ENCODE measurements at places on chromosomes 1 and 21.

DNA sequence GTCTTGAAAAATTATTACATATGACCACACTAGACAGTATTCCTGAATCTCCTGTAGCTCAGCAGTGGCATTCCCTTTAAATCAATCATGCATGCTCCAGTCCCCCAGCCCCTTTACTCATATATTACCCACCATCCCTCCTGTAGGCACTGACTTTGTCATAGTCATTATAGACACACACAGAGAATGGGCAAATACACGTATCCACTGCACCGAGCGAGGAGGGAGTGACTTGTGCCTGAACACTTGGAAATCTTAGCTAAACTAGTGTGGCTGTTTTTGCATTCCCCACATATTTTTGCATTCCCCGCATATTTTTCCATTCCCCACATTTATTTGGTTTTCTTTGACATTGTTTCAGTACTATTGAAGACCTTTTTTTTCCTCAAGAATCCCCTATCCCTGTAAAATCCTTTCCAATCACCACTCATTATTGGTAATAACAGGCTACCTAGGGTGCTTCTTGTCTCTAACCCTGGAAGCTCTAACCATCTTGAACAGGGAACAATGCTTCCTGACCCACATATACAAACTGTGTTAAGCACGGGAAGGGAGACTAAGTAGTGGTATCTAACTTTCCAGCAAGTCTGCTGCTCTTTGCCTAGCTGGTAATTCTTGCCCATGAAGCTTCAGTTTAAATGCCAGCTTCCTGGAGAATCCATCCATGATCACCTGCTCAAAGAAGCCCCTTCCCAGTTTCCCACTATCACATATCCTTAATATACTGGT, 534.4 kb upstream of the CAMK1G start:
- no peak for DNase-seq

- no peak for DNase-seq
Observed at GRCh38 chr1:16115468-16115983, 40.3 kb downstream of the EPHA2 start.

GRCh38 chr1:71706029-71706671, 576.2 kb downstream of the NEGR1 start:
- DNase-seq: no peak

GRCh38 chr21:32828908-32829307, 57.4 kb upstream of the PAXBP1 start:
- DNase-seq: no peak

DNA sequence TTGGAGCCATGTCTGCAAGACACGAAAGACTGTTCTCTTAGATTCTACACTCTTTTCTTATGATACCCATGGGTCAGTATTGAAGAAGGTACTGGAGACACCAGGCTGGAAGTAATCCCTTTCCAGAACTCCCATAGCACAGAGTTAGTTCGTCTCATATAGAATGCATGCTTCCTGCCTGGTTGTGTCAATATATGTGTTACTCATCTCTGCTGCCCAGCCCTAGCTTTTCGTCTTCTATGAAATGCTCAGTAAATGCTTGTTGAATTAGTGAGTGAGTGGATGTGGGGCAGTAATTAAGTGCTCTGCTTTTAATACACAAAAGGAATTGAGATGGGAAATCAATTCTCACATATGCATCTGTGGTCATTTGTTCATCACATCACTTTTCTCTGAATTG, 32.1 kb downstream of the ADCY10 start:
- no peak for DNase-seq

- DNase-seq: peak; percentile 97
Observed at GRCh38 chr1:205259324-205259832, 31.6 kb downstream of the TMCC2 start.

DNA sequence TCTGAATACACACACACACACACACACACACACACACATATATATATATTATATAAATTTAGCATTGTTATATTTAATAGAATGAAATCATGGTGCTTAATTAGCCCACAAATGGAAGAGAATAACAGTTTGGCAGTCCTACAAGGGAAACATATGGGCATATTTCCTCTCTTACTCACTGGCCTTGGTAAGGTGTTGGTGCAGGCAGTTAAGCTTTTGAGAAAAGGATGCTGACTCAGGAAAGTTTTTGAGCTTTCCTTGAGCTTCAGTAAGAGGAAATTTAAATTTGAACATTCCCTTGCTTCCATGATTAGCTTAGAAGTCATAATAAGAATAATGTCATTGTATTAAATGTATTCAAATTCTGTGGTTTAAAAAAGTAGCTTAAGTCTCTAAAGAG, 37.0 kb upstream of the B3GALT5 start:
- DNase-seq: no peak

GRCh38 chr21:16519644-16520043, 789.9 kb downstream of the USP25 start:
- DNase-seq: no peak

DNA sequence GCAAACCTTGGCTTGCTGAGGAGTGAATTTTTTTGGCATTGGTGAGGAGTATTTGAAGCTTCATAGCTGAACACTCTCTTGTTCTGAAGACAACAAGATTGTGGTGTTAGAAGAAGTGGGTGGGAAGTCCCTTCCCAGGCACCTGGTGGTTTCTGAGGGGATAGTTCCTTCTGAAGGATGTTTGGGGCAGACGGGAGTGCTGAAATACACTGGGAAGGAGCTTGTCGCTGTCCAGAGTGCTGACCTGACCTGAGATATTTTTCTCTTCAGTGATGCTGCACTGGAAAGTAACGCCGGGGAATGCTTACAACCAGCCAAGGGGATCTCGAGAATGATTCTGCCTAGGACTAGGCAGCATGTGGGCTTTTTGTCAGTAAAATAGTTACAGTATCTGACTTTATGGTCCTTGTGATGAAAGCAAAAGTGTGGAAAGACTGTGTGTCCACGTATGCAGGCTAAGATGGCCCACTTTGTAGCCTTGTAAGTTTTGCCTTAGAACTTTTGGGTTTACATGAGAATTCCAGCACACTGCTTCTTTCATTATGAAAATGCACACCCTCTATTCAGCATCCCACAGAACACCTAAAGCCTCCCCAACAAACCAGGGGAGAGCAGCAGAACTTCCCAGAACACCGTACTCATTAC, 33.1 kb upstream of the NFASC start:
- DNase-seq: no peak

GRCh38 chr1:206912445-206913095, 9.2 kb downstream of the FCMR start:
- peak; percentile 91 for DNase-seq

- DNase-seq: no peak
Observed at GRCh38 chr1:51667561-51667960, 50.7 kb downstream of the OSBPL9 start.

DNA sequence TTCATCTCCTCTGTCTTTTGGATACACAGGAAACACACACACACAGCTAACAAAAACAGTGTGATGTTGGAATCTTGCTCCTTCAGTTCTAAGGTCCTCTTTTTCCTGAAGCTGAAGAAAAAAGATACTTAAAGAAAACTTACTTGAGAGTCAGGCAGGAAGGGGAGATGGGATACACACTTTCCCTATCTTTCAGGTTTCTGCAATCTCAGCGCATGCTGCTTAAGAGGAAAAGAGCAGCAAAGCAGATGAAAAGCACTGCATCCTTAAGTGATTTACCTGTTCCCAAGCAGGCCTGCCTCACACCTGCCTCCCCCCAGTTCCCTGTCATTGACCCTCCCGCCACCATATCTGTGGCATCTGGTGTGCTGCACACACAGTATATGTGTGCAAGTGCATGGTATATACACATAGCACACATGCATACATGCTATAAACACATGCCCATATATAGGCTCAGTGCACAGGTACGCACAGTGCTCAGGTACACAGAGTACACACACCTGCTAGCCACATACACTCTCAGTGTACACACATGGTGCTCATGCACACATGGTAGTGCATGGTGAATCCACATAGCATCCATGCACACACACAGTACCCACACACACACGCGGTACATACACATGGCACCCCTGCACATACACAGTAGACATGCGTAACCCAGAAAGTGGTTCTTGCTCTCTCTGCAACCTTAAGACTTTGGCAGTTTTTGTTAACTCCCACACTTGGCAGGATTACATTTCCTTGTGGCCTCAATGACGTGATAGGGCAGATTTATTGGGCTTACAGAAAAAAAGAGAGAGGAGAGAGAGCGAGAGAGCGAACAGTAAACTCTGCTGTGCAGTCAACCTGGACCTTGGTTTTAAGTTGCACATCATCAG, 166.9 kb downstream of the TOMM20 start:
- no peak for DNase-seq

DNA sequence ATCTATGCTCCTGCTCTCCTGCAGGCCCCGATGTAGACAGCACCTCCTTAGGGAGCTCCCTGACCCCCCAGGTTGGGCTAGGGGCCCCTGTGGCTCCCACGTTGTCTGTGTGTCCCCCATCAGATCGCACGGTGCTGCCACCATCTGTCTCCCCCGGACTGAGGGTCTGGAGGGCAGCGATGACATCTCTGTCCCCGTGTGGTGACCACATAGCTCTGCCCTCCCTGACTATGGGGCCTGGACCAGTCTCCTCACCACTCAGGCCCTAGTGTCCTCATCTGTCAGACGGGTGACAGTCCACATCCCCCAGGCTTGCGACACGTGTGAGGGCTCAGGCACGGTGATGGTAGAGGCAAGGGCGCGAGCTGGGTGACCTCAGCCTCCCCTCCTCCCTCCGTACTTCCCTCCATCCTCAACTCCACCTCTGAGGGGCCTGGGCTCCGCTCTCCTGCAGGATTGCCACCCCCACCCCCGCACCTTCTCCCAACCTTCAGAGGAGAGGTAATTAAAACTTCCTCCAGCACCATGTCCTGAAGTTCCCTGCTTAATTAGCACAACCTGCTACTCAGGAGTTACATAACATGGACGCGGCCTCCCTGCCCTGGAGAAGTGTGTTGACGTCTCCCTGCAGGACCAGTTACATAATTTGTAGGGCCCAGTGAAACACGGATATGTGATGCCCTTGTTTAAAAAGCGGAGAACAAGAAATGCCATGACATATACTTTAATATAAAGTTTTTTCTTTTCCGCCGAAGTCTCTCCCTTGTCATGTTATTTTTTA, 288.2 kb downstream of the PTPRU start:
- DNase-seq: no peak

DNA sequence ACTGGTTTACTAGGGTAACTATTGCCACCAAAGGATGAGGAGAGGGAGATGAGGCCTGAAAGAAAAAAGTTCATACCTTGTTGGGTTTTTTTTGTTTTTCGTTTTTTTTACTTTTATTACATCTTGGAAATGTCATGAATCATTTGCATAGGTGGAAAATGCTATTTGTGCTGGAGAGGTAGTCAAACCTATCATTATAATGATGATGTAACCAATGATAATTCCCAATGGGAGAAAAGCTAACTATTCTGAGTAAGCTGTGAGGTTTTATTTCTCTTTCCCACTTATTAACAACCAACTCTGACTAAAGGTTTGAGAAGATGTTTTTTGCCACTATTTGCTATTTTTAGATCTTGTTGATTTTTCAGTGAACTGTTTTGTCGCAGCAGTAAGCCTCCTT, 29.0 kb downstream of the SH3GLB1 start:
- DNase-seq: no peak

- no peak for DNase-seq
Observed at GRCh38 chr1:16918371-16918770, 3.4 kb upstream of the CROCC start.

DNA sequence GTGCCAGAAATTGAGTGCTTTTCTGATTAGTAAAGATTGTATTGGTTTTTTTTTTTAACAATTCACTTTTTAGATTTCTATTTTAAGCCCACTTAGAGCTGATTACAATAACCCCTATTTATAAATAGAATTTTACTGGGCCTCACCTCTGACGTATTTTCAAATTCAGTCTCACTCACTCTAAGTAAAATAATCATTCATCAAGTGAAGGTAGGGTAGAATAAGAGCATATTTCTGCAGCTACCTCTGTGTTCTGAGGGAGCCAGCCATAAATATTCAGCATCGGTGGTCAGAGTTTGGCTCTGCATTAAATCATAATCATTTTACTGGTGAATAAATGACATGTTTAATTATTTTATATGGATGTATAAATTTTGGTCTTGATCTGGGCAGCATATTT, 95.8 kb upstream of the UBE2U start:
- DNase-seq: no peak

DNA sequence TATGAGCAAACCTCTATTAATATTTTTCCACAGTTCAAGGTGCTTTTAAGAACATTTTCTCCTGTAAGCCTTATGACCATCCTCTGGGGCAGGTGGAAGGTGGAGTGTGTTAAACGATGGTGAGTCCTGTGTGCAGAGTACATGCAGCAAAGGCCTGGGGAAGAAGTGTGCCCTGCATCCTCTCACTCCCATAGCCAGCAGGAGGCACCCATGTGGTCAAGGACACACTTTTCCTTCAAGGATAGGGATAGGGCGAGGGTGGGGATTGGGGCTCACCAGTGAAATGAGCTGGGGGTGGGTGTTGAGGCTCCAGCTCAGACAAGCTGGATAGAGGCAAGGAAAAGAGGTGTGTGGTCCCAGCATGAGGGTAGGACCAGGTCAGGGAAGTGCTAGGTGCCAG, 120.8 kb upstream of the KCNE2 start:
- DNase-seq: no peak

GRCh38 chr1:161739865-161740566, 9.6 kb upstream of the DUSP12 start:
- no peak for DNase-seq

DNA sequence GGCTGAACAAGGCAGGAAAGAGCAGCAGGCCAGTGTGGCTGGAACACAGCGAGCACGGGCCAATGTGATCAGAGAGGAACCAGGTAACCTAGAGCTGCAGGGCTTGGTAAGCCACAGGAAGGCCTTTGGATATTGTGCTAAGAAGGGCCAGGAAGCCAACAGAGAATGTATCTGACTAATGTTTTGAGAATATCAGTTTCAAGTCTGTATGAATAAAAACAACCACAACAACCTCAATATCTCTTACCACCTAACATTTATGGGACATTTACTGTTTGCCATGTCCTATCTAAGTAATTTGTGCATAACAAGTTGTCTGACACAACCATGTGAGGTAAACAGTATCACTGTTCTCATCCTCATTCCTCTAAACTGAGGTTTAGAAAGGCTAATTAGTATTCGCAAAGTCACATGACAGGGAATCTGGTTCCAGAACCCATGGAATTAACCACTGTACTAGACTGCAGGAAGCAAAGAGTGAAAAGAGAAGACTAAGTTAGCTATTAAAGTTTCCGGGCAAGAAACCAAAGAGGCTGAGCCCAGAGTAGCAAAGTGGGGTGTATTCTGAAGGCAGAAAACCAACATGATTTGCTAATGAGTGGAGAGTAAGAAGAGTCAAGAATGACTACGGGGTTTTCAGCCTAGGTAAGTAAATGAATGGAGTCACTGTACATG, 38.9 kb downstream of the SPRTN start:
- DNase-seq: no peak

- no peak for DNase-seq
Observed at GRCh38 chr1:58966103-58966916, 182.5 kb upstream of the JUN start.

GRCh38 chr1:169161496-169162194, 55.2 kb downstream of the ATP1B1 start:
- DNase-seq: no peak

GRCh38 chr1:30718091-30718635, 5.2 kb downstream of the MATN1 start:
- peak; percentile 97 for DNase-seq
